ENCODE measurements at places on chromosomes 5 and 9.

GRCh38 chr9:133855802-133856521 is 117.8 kb upstream of the SARDH start:
- no peak for DNase-seq

- DNase-seq, result no peak
Measured at GRCh38 chr9:1429297-1429696, 379.1 kb downstream of the DMRT2 start.

- DNase-seq, result no peak
Measured at GRCh38 chr5:61257421-61257820, 74.6 kb upstream of the ZSWIM6 start.

- no peak for DNase-seq
Measured at GRCh38 chr9:130212543-130213297, 40.5 kb downstream of the NCS1 start.

GRCh38 chr5:5317976-5318375 is 104.5 kb upstream of the ICE1 start:
- no peak for DNase-seq

GRCh38 chr5:68500813-68501212 is 285.3 kb downstream of the PIK3R1 start:
- no peak for DNase-seq

GRCh38 chr5:40404613-40405012 is 275.1 kb upstream of the PTGER4 start:
- DNase-seq, result no peak

GRCh38 chr9:96420468-96421219 is 2.5 kb upstream of the ZNF367 start:
- no peak for DNase-seq

DNA sequence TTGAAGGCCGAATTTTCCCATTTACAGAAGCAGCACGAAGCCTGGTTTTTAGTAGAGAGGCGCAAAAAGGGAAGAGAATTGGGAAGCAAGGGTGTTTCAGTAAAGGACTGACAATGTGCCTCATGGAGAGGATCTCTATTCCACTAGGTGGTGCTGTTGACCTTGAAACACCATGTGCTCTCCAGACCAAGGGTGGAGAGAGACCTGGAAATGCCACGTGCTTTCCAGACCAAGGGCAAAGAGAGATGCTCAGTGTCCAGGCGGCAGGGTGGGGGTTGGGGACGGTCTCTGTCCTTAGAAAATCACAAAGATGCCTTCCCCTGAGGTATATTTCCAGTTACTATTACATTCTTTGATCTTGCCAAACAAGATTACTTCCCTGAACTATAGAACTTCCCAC is 425.3 kb downstream of the CSNK1G3 start:
- DNase-seq, result no peak

GRCh38 chr9:132418726-132419363 is 8.8 kb downstream of the CFAP77 start:
- no peak for DNase-seq

GRCh38 chr9:123361086-123361730 is 5.2 kb downstream of the CRB2 start:
- no peak for DNase-seq

DNA sequence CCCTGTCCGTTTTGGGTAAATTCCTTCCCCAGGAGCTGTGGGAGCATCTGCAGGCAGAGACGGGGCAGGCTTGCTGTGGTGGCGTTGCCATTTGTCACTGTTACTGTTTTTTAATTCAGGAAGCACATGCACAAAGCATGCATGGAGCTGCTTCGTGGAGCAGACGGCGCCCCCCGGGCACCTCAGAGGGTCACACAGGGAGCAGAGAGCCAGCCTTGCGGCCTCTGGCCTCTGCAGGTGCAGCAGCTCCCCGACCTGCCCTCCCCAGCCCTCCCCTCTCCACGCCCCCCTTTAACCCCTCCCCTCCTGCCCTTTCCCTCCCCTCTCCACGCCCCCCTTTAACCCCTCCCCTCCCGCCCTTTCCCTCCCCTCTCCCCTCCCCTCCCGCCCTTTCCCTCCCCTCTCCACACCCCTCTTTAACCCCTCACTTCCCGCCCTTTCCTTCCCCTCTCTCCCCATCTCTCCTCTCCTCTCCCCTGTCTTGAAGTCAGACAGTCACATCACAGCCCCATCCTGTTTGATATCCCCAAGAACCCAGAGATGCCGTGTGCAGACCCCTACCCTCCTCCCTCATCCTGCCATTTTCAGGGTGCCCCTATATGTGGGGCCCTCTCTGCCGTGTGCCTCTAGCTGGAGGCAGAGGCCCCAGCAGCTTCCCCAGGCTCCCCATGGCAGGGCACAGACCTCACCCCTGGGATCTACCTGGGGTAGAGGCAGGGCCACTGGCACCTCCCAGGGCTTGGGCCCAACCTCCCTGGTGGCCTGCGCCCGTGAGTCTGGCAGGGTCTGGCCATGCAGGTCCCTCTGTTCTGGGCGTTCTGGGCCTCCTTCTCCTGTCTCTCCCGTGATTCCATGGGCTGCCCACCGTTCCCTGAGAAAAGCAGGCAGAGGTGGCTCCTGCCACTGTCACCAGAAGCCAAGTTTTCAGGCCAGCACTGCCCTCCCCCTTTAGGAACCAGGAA is 29.6 kb upstream of the UBAC1 start:
- DNase-seq, result no peak

DNA sequence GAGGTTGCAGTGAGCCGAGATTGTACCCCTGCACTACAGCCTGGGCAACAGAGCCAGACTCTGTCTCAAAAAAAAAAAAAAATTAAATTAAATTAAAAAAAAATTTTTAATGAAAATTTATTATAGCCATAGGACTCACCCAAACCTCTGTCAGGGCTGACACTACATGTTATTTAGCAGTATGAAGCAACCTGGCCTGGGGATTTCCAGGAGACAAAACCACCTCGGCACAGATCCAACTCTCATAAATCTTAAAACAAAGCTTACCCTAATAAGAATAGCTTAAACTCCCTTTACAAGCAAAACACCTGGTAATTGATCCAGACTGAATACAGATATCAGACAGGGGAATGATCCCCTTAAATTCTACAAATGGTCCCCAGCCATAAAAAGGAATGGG is 38.4 kb downstream of the PPP1R2B start:
- no peak for DNase-seq

DNA sequence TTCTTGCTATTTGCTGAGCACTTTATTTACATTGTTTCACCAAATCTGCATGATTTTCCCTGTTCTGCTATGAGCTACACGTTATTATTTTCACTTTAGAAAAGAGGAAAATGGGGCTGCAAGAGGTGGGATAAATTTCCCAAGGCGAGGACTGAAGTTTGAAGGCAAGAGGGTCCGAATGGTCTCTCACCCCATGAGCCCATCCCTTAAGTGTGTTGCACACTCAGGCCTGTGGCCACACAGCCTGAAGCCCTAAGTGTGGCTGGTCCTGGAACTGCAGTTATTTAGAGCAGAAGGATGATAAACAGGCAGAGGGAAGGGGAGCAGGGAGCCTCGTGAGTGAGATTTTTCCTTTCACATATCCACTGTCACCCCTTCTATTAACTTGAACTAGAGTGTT is 7.8 kb downstream of the PDE8B start:
- DNase-seq, result no peak

DNA sequence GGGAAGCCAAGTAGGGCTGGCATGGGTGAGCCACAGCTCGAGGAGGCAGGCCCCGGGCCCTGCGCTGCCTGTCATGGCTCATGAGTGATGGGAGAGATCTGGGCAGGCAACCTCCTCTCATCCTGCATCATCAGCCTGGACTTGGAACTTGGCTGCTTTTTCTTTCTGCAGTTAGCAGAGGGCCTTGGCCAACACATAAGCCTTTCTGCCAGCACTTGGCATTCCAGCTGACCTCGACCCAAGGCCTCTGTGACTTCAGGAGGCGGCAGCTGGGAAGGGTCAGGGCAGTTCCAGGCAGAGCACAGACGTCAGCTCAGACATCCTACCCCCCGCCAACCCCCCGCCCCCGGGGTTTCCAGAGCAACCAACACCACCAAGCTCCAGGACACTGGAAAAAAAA is 7.6 kb downstream of the S1PR3 start:
- no peak for DNase-seq

GRCh38 chr5:624951-625230 is 12.8 kb downstream of the CEP72 start:
- DNase-seq, result no peak

DNA sequence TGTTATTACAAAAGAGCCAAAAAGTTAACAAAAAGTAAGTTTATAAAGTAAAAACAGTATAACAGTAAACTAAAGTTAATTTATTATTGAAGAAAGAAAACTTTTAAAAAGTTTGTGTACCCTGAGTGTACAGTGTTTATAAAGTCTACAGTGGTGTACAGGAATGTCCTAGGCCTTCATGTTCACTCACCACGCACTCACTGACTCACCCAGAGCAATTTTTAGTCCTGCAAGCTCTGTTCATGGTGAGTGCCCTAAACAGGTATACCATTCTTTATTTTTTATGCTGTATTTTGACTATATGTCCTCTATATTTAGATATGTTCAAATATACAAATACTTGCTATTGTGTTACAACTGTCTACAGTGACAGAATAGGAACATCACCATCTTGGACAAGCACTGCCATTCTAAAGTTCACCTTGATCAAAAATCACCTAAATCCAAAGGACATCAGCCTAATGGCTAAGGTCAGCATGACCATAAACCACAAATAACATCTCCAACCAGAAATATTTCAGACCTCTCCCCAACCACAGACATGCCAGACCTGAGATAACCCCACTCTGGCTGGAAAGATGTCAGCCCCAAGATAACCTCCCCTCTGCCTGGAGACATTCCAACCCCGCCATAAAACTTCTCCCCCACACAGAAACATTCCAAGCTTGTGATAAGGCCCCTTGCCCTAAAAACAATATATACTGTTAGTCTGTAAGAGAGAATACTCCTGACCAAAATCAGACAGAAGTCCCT is 56.1 kb downstream of the AGXT2 start:
- no peak for DNase-seq

DNA sequence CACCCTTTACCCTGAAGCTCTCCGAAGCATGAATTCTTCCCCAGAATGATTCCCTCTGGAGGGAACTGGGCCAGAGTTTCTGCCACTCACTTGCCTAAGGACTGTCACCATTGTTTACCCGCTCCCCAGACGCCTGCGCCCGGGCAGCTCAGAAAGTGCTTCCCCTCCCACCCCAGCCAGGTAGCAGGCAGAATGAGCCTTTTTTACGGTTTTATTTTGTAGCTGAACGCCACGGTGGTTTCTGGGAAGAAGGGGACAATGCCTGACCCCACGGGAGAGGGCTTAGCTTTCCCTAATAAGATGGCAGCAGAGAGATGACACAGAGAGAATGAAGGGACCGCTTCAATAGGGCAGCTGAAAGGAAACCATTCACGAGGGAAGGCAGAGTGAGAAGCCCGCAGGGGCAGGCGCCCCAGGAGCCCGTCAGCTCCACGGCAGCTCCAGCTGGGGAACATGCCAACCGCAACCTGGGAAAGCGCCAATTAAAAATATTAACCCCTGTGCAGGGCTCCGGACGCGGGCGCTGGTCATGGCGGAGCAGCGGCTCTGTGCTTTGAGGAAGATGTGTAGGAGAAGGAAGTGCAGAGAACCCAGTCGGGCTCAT is 20.4 kb upstream of the NTNG2 start:
- no peak for DNase-seq

GRCh38 chr9:18043978-18044377 is 430.0 kb upstream of the ADAMTSL1 start:
- DNase-seq, result no peak

- DNase-seq, result no peak
Measured at GRCh38 chr5:54115735-54116403, 194.5 kb downstream of the ARL15 start.

- no peak for DNase-seq
Measured at GRCh38 chr5:1185629-1186350, 15.6 kb upstream of the SLC6A19 start.

GRCh38 chr5:16791904-16792597 is 144.0 kb downstream of the MYO10 start:
- no peak for DNase-seq

DNA sequence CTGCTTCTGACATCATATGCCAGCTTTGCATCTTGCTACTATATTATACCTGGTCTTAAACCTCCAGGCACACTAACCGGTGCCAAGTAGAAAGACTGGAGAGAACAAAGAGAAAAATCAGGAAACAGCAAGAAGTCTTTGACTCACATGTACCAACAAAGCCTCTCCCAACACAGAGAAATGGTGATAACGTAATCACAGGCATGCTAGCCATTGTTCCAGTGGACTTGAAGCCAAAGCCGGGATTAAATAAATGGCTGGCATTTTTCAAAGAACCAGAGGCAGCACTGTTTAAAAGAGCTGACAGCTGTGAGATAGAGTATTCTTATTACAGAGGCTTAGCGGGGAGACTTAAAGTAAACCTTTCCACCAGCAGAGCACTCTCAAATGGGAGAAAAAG is 148.4 kb upstream of the NFIL3 start:
- no peak for DNase-seq

DNA sequence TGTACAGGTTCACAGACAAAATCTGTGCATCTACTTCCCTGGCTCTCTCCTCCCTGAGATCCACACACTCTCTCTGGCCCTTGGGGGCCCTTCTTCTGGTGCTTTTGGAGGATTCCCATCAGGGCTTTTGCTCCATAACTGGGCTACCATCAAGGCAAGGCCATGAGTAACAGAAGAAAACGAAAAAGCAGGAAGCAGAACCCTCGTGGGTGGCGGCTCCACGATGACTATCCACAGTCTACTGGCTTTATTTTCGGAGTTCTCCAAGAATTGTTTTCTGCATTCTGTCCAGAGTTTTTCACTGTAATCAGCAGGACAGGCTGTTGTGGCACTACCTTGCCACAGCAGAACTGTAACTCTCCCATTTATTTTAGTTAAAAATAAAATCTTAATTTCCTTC is 19.9 kb downstream of the PNPLA7 start:
- DNase-seq, result no peak

GRCh38 chr9:37449862-37450632 is 15.2 kb downstream of the ZBTB5 start:
- no peak for DNase-seq

- DNase-seq, result no peak
Measured at GRCh38 chr9:95815133-95815532, 60.4 kb upstream of the ERCC6L2 start.

DNA sequence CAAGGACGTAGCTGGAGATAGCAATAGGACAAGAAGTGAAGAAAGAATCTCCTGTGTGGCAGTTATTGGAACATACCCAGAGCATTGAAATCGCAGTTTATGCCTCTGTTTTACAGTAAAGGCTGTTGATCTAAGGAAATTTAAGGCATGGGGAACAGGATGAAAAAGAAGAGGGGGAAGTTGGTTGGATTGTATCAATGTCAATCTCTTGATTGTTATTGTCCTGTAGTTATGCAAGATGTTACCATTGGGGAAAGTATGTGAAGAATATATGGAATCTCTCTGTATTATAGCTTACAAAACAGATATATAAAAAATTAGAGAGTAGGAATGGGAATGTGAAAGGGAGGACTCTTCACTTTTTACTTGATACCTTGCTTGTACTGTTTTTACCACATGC is 195.6 kb upstream of the NREP start:
- no peak for DNase-seq

- no peak for DNase-seq
Measured at GRCh38 chr5:95153511-95153910, 131.4 kb downstream of the MCTP1 start.

- no peak for DNase-seq
Measured at GRCh38 chr5:170363671-170364070, 25.5 kb downstream of the KCNMB1 start.
